ENCODE measurements at places on chromosomes 5 and 9. TPM values are rescaled to one million over a fixed set of nuclear protein-coding genes. Genes with fewer than 3 reads are reported as not detected.

TRIM36 gene
- not detected for total RNA-seq

ADGRV1 gene
- not detected for total RNA-seq

CBY3 gene
- total RNA-seq: not detected

MARCOL gene
- total RNA-seq: not detected

KCNT1 gene
- total RNA-seq: not detected

ARID3C gene
- 0.29 TPM for total RNA-seq

DNA sequence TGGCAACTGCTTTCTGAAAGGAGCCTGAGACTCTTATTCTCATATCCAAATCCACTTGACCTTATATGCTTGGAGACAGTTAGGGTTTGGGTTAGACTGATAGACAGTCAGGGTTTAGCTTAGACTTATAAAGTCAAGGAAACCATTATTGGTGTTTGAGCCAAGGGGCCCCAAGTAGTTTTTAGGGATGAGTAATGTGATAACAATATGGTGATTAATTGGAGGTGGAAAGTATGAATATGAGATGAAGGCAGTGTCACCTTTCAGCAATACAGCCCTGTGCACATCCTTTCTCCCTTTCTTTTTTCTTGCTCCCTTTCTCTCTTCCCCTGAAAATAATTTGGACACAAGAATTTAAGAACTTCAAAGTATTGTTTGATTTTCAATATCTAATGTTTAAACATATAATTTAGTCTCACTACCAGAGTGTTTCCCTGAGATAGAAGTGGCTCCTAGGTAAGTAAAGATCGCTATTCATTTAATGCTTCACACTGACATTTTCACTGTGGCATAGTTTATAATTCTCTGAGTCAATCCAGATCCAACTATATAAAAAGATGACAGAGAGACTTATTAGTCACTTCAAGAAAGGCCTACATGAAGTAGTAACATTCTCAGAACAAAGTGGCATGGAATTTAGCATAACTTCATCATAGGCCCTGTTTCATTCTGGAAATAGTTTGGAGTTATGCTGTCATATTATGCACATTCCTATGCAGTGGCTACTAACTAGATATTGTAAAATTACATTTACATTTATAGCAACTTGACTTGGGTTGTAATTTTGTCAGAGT is 200.8 kb downstream of the CHSY3 start:
- DNase-seq: no peak

GRCh38 chr9:131500939-131501541 is 1.7 kb upstream of the POMT1 start:
- DNase-seq: peak; percentile 58

GRCh38 chr9:126146254-126147145 is 180.1 kb upstream of the MVB12B start:
- DNase-seq: peak; percentile 57

DNA sequence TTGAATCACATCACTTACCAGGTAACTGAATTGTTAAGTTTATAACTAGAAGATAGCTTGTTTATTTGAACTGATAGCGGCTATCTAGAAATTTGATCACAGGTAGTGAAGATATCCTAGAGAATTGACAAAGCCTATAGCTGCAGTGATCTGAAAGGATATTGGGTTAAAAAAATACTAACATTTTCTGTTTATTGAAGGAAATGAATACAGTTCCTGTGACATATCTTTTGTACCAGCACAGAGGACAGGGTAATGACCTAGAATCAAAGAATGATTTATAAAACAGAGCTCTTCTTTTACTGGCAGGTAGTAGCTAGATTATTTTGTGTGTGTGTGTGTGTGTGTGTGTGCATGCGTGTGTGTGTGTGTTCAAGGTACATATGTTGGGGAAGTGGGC is 94.8 kb downstream of the RAB3C start:
- DNase-seq: no peak

GRCh38 chr9:13111778-13112177 is 167.7 kb downstream of the MPDZ start:
- DNase-seq: no peak

- no peak for DNase-seq
These were observed 21.9 kb downstream of the ZDHHC21 start for GRCh38 chr9:14671377-14671776.

GRCh38 chr5:139246394-139246793 is 47.1 kb upstream of the MATR3 start:
- peak; percentile 79 for DNase-seq

DNA sequence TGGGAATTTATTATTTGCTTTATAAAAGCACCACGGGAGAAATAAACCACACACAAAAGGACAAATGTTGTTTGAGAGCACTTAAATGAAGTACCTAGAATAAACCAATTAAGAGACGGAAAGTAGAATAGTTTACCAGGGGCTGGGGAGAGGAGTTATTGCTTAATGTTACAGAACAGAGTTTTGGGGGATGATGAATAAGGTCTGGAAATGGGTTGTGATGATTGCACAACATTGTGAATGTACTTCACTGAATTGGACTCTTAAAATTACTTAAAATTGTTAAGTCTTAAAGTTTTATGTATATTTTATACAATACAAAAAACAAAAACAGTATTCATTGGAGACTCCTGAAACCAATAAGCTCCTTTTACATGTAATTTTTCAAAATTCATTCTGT is 1.5 kb downstream of the ZBTB43 start:
- no peak for DNase-seq

DNA sequence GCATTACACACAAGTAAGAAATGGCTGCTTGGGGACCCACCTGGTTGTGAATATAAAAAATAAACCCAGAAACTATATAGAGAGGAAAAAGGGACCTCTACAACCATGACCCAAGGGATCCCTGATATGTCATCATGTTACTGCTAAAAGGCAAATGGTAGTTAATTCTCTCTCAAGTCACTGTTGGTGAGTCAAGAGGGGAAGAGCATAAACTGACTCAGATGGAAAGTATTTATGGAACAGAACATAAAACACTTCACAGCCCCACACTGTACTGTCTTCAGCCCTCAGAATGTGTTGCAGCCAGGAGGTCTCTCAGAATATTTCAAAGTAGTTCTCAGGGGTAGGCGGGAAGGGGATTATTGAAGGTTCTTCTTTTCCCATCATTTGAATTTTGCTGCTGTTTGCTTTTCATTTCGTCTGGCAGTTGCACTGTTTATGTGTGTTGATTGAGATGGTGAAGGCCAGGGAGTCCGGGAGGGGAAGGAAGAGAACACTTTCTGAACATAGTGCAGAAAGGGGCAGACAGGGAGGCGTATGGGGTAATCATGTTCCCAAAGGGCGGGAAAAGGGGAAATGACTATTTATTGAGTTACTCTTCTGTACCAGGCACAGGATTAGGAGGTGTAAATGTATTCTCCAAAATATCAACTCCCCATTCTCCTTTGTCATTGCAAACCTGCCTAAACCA is 85.5 kb downstream of the TEK start:
- DNase-seq: no peak

GRCh38 chr9:128362774-128363173 is 8.4 kb upstream of the URM1 start:
- DNase-seq: no peak

GRCh38 chr5:53023969-53024368 is 34.8 kb downstream of the ITGA2 start:
- DNase-seq: peak; percentile 23

DNA sequence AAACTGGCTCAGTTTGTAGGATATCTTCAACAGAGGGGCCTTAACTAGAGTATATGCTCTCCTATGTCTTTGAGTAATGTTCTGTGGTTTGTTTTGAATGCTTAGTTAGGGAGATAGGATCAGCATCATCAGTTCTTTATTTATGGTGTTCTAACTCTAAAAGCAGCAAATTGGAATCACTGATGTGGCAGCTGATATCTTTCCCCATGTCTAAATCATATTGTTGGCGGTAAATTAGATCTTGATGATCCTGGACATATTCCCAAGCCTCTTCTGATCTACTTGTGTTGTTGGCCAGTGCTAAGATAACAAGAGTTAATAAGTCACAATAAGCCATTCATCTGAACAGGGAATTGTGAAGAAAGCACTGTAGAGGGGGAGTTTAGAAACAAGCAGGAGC is 332.4 kb upstream of the DAB2 start:
- no peak for DNase-seq

GRCh38 chr5:5558102-5558501 is 135.6 kb downstream of the ICE1 start:
- no peak for DNase-seq

DNA sequence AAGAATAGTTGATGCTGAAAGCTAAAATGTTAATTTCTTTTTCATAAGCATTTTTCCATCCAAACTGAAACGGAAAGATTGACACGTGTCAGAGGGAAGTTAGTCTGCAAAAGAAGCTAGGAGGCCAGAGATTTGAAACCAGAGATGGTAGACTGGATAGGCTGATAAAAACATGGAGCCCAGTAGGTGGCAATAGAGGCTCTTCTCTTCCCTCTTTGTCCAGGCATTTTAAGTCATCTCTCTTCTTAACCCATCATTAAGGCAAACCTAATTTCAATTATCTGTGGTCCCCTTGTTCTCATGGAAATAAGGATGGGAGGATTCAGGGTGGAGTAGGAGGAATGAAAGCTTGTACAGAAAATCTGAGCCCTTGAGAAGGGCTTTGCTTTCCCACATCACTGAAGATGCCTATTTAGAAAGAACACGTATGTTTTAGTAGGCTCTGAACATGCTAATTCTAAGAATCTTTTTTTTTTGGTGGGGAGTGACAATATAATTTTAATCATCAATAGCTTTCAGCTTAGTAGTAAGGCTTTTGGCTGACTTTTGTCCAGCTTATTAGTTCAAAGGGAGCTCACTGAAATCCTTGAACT is 66.6 kb downstream of the ZNF474 start:
- peak; percentile 12 for DNase-seq

DNA sequence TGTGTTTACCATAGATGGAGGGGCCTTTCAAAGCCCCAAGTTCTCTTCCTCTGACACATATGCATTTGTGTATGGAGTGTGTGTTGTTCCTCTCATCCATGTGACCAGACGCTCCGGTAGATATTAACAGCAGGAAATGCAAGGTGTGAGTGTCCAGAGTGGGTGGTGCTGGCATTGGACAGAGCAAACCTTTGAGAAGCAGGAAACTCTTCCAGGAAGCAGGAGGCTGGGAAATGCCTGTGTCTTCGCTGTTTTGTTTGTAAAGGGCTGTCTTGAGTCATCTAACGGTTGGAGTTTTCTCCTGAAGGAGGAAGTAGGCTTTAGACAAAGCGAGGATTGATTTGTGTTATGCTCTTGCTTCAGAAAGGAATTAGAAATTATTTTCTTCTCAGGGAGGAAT is 370.9 kb downstream of the PLK2 start:
- no peak for DNase-seq

GRCh38 chr5:6006838-6007314 is 371.5 kb downstream of the MED10 start:
- DNase-seq: no peak

DNA sequence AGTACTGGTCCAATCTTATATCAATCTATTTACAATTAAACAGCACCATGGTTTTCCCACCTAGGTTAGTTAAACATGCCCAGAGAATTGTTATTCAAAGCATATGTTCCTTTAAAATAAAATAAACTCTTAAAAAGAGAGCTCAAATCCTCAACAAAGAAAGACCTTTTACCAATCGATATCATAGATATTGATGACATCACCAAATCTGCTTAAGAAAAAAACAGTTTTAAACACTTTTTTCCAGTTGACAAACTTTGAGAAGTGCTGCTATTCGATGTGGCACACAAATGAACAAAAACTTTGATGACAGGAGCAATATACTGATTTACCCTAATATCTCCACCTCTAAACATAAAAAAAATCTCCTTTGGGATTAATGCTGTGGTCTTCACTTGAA is 15.7 kb downstream of the EFCAB9 start:
- DNase-seq: no peak

Measured in activated naive CD4-positive, alpha-beta T cell treated with anti-CD3 and anti-CD28 coated beads for 36 hours (primary cell).